ENCODE measurements at places on chromosomes 2 and 18.

DNA sequence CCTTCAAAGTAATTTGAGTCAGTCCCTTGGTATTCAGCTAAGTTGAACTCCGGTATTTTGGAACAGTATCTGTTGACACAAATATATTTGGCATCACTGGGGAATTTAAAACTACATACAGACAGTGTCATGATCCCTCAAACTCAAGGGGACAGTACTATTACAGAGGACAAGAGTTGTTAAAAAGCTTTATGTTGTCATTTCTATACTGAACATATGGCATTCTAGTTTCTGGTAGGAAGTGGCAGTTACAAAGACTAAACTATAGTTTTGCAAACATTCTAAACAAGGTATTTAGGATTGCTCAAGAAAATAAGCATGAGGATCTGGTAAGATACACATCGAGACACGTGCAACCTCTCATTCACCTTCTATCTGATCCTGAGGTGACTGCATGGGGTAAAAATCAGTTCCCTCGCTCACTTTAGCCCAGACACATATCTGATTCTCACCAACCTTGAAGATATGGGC, 16.6 kb upstream of the CCNYL1 start:
- DNase-seq, result no peak

GRCh38 chr18:45282101-45282812, 333.0 kb upstream of the SLC14A2 start:
- DNase-seq, result no peak

GRCh38 chr2:216222650-216223352, 113.7 kb downstream of the XRCC5 start:
- DNase-seq, result no peak

DNA sequence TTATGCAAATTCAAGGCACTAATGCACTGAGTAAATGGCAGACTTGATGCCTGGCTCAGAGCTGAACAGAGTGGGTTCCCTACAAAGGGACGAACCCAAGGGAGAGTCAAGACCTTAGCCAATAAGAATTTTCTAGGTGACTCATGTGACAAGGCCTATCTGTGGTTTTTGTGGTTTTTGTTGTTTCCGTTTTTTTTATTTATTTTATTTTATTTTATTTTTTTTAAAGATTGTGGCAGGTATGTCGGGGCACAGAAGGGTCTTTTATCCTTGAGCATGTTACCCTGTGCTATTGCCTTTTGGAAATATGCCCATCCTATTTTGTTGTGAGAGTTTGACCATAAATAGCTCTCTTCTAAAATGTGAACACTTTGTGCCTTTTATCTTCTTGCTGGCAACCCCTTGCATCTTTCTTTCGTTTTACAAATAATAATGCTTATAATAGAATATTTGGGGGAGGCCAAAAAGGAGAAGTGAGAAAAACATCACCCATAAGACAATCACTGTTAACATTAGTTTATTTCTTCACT, 113.4 kb upstream of the AQP4 start:
- no peak for DNase-seq

Data from stimulated activated CD8-positive, alpha-beta memory T cell treated with anti-CD3 and anti-CD28 coated beads, Interleukin-15, amount 100 ng/mL, for 24 hours (primary cell).